ENCODE measurements at places on chromosomes 3 and 15.

DNA sequence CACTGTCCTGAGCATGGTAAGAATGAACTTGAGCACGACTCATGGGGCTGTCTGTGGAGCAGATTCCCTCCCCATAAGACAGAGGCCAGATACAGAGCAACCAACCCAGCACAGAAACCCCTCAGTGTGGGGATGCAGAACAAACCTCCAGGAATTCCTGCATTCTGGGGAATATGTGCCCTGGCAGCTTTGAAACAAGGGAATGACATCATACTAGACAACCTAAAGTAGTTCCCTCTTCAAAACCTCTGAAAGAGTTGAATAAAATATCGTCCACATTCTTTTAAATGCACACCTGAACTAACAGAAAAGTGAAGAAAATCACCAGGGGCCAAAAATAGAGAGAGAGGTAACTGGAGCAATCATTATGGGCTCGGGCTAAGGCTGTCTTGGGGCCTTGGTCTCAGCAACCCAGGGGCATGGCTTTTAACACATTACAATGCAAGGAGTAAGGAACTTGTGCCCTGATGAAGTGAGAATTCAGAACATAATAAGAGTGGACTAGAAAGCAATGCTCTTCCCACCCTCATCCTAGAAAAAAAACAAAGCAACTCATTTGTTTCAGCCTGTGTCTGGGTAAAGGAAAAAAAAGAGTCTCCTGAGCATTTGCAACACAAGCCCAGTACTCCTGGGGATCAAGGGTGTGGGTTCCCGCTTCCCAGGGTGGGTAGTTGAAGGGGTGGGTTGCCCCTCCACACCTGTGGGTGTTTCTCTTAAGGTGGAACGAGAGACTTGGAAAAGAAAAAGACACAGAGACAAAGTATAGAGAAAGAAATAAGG, 43.9 kb downstream of the ADIPOQ start:
- DNase-seq: no peak

GRCh38 chr15:48856942-48857341, 21.0 kb upstream of the EID1 start:
- no peak for DNase-seq

GRCh38 chr15:100373120-100373896, 31.5 kb upstream of the ADAMTS17 start:
- DNase-seq: no peak

DNA sequence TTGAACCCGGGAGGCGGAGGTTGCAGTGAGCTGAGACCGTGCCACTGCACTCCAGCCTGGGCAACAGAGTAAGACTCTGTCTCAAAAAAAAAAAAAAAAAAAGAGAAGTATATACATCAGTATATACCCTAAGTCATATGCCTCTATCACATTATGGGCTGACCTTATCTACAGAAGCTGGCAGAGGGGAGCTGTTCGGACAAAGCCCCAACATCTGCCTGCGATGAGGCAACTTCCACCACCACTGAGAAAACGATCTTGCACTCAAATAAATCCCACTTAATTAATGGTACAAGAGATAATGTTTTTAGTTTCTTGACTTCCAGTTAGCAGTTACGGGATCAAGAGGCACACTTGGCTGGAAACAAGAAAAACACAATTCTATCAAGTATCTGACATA, 2.2 kb downstream of the GLT8D1 start:
- DNase-seq: no peak

GRCh38 chr3:13536832-13537231, 12.1 kb upstream of the FBLN2 start:
- DNase-seq: no peak

DNA sequence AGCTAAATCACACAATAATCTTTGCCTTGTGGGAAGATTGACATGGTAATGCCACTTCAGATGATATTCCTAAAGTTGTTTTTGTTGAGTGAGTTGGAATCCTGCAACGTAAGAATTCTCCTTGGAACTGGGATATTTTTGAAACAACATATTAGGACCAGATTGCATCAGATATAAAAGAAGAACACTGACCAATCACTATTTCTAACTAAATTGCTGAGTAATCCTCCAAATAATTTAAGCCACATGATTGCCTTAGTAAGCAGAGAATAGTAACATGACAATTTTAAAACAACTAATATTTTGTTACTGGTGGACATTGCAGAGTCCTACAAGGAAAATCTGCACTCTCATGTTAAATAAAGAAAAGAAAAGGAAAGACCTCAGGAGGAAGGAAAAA, 353.9 kb upstream of the LMCD1 start:
- DNase-seq: no peak

GRCh38 chr15:92951800-92952457, 51.8 kb downstream of the CHD2 start:
- no peak for DNase-seq

GRCh38 chr3:139198929-139199328, 144.9 kb upstream of the MRPS22 start:
- no peak for DNase-seq

GRCh38 chr3:27097182-27097581, 272.0 kb downstream of the NEK10 start:
- no peak for DNase-seq

- no peak for DNase-seq
Observed at GRCh38 chr15:80467311-80467714, 63.1 kb downstream of the ARNT2 start.

DNA sequence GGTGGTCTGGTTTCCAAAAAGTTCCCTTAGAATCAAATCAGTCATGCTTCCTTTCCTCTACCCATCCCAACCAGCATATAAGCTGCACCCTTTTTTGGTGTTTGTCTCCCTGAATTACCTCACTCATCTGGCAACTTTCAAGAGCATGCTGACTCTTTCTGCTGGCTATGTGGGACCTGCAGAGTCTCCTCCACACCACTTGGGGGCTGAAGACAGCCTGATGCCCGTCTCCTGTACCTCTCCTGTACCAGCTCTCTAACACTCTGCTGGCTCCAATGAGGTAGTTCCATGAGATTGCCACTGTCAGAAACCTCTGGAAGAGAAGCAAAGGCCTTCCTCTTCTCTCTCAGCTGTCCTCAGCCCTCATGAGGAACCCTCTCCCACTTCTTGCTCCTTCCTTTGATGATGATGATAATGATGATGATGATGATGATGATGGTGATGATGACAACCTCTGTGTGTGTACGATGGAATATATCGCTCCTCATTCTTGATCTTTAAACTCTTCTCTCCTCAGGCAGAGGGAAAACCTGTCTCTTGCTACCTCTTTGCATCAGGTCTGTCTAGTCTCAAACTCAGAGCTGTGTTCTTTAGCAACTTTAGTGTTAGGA, 257.5 kb downstream of the ZNF621 start:
- no peak for DNase-seq

- no peak for DNase-seq
Observed at GRCh38 chr15:27871902-27872260, 227.2 kb downstream of the OCA2 start.

DNA sequence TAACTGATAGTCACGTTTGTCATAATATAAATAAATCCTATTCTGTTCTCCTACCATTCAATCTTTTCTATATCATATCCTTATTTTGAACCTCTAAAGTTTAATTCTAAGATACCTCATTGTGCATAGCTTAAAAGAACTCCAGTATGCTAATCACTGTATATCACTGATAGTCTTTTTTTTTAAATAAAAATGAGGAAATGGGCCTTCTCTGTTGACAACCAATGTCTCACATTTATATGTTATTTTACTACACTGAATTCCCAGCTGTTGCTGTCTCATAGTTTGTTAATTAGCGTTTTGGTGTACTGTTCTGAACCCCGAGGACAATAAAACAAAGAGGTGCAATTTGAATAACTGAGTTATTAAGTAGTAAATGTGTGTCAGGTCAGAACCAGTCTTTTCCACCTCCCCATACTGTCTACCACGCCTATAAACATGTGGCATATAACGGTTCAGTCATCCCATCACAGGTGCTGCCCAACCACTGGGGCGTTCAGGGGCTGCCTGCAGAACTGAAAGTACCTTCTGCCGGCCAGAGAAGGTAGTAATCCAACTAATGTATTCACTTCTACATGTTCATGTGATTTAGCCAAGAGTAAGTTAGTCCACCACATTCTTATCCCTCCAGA, 14.9 kb downstream of the CBLB start:
- DNase-seq: no peak
